ENCODE measurements at places on chromosomes 3 and 15.

GRCh38 chr3:122961146-122961545 is 66.4 kb downstream of the SEMA5B start:
- no peak for DNase-seq

DNA sequence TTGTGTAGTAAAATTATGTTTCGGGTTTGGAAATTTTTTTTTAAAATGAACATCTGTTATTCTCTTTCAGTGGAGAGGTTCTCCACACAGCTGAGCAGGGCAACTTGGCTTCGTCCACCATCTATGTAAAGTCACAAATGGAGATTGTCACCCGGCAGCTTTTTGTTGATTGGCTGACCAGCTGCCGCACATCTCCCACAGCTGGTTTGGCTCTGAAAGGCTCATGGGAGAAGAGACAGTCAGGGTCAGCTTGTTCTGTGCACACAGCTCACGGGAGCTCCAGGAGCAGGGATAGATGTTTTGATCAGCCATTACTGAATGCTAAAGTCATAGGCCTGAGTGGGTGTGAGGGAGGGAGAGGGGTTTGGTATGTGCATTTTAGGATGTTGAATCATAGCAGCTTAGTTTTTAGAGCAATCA is 12.9 kb upstream of the CCDC80 start:
- no peak for DNase-seq

DNA sequence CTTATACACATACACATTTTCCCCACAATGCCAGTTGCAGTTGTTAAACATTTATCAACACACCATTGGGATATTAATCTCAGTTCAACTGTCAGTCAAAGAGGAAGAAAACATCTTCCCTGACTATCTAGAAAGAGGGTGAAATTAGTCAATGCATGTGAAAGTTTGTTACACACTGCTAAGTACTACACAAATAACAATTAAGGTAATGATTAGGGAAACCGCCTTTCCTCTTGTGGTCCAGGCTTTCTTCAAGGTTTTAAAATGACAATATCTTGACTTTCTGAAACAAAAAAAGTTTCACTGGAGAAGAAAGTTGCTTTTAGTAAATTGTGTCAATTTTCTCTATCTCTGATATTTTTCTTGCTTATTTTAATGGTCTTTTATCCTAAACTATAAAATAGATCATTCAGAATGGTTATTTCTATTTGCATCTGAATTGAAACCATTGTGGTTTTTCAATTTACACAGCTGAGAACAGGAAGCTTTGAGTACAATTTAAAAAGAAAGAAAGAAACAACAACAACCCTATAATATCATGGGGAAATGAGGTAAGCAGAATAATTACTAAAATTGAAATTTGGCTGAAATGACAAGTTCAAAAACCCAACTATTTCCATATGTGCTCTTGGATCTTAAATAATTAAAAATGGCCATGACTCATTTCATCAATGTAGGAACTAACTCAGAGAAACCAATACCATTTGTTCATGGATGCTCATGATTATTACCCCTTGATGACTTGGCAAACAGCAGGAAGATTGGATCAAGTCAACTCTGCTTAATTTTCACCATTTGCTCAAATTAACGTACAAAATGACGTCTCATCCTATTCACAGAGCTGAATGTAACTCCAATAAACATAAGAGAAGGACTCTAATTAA is 31.7 kb downstream of the GPR149 start:
- DNase-seq: no peak

GRCh38 chr15:36594556-36595090 is 15.2 kb downstream of the CDIN1 start:
- no peak for DNase-seq

DNA sequence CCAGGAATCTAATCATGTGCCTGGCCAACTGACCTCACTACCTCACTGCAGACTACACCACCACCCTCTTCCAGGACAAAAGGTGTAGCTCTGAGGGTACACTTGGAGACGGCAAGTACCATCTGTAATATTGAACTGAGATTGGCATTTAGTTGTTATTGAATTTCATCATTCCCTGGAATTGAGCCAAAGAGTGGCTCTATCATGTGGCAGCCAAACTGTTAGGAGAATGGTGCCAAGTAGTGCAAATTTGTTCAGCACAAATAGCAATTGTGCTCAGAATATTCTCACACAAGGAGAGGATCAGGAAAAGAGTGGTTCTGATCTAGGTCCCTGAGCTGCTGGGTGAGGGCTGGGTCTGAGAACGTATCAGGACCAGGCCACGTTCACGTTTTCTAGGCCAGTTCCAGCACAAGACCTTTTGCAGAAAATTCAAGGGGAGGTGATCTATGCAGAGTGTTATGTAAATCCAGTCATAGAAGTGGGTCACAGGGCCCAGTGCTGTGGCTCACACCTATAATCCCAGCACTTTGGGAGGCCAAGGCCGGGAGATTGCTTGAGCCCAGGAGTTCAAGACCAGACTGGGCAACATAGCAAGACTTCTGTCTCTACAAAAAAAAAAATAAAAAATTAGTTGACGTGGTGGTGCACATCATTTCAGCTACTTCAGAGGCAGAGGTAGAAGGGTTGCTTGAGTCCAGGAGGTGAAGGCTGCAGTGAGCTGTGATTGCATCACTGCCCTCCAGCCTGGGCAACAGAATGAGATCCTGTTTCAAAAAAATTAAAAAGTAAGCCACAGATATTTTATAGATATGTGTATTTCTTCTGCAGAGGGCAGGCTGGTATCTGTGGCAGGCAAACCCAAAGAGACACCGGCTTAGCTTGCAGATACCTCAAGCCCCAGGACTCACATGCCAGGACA is 31.9 kb upstream of the CFAP161 start:
- no peak for DNase-seq

DNA sequence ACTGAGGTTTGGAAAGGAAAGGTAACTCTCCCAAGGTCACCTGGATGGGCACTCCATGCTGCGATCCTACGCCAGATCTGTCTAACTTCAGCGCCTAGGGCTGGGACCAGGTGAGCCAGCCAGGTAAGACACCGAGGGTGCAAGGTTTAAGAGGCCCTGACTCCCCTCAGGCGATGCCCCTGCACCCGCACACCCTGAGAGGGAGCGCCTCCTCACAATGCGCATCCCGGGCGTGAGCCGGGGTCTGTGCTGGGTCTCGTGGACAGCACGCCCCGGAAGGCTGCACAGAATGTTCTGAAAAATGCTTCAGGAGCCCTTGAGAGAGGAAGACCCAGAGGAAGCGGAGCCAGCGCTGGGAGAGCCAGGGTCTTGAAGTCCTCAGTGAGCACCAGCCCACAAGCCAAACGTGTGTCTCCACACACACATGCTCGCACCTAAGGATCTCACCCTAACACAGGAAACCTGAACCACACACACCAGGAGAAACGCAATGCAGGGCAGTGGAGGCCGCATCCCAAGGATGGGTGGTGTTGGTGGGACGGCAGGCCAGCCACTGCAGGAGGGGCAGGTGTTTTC is 142.0 kb downstream of the ADAMTS17 start:
- DNase-seq: no peak

DNA sequence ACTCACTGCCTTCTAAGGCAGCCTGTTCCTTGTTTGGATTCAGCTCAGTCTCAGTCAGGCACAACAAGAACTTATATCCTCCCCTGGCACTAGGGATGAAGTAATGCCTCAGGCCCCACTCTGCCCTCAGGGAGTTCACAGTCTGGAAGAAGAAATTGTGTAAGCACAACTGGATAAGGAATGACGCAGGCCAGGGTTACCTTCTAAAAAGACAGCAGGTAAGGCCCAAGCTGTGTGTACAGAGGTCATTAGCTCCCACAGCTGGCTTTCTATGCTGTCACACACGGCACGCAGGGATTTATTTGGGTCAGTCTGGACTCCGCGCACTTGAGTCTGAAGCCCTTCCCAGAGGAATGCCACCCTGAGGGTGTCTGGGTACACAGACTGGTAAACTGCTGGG is 82.9 kb downstream of the IQSEC1 start:
- no peak for DNase-seq

- DNase-seq: no peak
These were observed 42.9 kb upstream of the ZNF710 start for GRCh38 chr15:89958107-89958805.

GRCh38 chr3:32373844-32374243 is 17.8 kb upstream of the CMTM7 start:
- no peak for DNase-seq

DNA sequence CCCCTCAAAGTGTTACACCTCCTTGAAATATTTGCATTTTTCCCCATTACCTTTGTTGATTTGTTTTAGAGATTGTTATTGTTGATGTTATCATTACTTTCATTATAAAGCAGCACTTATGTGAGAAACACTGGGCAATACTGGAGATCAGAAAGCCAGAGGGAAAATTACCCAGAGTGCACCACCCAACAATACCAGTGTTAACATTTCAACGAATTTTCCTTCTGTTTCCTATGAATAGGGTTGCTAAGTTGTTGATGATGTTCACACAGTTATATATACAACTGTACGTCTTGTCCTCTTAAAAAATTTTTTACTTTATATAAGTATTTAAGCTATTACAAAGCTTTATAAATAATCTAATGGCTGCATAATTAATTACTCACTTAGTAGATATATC is 173.6 kb upstream of the UMPS start:
- DNase-seq: no peak

- no peak for DNase-seq
These were observed 323.3 kb downstream of the CTNNB1 start for GRCh38 chr3:41522612-41523011.

DNA sequence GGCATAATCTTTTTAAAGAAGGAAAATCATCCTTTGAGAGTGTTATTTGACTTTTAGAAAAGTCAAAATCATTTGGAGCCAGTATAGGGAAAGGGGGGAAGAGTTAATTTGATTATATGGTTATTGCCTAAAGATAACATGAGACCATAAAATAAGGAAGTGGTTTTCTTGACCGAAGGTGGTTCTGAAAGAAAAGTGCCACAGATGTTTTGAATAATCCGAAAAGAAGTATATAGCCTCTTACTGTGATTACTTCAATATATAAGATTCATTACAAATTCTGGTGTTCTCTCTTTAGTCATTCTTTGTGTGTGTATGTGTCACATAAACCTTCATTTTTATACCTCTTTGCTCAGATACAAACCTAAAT is 1.1 kb downstream of the DNAJB11 start:
- no peak for DNase-seq

DNA sequence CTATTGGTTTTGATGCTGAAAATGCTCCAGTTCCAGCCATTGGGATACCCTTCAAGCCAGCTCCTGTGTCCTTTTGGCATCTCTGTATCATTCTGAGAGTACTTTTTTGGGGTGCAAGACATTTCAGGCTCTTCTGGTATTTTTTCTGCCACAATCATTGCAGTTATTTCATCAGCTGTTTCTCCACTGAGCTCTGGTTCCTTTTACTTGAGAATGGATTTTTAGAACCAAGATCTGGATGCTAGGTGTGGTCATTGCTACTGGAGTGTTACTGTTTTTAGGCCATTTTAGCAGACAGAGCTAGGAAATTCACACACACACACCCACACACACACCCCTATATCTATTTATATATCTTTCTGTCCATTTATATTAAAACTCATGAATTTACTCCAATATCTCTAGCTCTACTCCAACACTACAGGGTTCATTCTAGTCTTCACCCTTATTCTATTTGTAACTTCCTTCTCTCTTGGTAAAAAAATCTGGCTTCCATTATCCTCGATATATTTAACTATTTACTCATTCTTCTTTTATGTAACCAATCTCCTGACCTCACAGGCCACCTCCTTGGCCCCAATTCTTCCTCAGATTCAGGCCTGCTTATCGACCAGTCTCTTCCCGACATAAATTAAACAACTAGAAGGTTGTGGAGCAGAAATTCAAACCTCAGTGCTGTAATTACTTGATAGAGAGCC is 17.0 kb downstream of the SLC35G2 start:
- DNase-seq: no peak

- no peak for DNase-seq
These were observed 22.4 kb upstream of the CELF6 start for GRCh38 chr15:72342385-72342784.

DNA sequence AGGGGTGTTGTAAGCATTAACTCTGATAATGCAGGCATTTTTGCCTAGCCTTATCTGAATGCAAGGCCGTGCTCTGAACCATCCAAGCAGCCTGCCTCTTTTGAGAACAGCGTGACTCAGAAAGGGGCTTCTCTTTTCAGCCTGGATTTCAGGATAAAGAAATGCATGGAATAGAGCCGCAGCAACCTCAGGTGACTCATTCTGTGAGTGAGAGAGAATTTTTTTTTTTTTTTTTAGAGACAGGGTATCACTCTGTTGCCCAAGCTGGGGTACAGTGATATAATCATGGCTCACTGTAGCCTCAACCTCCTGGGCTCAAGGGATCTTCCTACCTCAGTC is 20.6 kb upstream of the PDE8A start:
- DNase-seq: no peak

DNA sequence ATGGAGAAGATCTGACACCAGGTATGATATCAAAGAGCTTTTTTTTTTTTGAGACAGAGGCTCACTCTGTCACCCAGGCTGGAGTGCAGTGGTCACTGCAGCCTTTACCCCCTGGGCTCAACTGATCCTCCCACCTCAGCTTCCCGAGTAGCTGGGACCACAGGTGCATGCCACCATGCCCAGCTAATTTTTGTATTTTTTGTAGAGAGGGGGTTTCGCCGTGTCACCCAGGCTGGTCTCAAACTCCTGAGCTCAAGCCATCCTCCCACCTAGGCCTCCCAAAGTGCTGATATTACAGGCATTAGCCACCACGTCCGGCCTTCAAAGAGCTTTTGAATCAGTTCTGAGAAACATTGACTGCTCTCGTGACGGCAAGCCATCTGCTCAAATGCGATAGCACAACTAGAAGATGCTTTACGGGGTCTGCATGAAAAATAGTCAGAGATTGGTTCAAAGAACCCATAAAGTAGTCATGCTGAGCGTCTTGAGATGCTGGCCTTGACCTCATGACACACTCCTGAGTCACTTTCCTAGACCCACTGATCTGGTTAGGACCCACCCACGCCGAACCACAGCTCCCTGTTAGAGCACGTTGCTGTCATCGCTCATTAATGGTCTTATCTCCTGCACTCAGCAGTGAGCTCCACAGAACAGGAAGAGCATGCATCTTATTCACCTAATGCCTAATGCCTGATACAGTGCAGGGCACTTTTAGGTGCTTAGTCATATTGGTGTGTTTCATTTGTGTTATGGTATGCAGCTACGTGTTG is 57.0 kb upstream of the NR2F2 start:
- no peak for DNase-seq

- no peak for DNase-seq
These were observed 22.2 kb upstream of the IGF1R start for GRCh38 chr15:98626153-98626552.

DNA sequence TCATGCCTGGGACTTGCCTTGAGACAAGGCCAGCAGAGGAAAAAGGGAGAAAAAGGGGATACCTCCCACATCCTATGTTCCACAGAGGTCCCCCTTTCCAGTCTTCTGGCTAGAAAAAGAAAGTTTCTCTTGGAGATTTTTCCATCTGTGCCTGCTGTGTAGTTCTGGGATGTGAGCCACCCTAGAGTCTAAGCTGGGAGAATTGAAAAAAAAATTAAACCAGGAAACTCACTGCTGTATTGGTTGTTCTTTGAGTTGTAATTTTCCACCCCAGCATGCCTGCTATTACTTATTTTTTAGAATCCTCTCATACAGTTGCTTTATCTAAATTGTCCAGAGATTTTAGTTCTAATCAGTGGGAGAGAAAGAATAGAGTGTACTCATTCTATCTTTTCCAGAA is 68.4 kb downstream of the SV2B start:
- DNase-seq: no peak

GRCh38 chr15:74042603-74043424 is 39.5 kb downstream of the GOLGA6A start:
- DNase-seq: no peak

GRCh38 chr3:125057186-125057850 is 1.5 kb upstream of the HEG1 start:
- no peak for DNase-seq

All from central memory CD8-positive, alpha-beta T cell (primary cell).